ENCODE measurements at places on chromosomes 4 and X.

DNA sequence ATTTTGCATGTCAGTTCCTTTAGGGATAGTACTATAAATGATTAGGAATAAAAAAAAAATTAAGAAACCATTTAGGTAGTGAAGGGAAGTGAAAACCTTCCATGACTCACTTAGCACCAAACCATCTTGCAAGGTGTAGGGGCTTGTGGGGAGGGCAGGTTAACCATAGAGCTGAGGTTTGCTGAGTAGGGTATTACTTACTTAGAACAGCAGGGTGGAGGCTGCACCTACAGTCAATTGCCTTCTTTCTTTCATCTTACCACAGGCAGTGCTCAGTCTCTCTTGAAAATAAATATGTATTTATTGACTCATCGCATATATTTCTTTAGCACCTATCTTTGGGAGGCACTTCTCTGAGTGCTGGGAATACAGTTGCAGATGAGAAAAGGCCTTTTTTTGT lies 104.9 kb upstream of the GIMD1 start:
- H3K27ac ChIP-seq, result no peak overlapping the region
- H3K4me3 ChIP-seq, result no peak overlapping the region
- no peak for DNase-seq
- H3K36me3 ChIP-seq, result no peaks in the 10 kb centered on the region
- H3K4me1 ChIP-seq, result no peaks in the 10 kb centered on the region
- no peaks in the 10 kb centered on the region for H3K27me3 ChIP-seq

DNA sequence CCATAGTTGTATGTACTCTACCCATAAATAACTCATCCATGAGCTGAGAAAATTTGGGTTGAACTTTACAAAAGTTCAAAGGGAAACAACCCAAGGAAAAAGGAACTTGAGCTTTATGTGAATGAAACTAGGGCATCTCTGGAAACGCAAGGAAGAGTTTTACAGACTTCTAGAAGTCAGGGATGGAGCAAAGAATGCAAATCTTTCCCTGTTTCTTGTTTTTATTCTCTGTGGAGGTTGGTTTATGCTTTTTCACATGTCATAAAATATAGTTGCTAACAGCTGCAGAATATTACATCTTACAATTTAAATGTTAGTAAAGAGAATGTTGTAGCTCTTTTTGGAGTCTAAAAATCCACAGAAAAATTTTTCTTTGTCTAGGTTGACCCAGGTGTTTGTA lies 754.1 kb downstream of the PCDH7 start:
- no peak for DNase-seq
- H3K27ac ChIP-seq, result no peak overlapping the region
- H3K4me3 ChIP-seq, result no peak overlapping the region
- no peaks in the 10 kb centered on the region for H3K27me3 ChIP-seq
- H3K36me3 ChIP-seq, result no peaks in the 10 kb centered on the region
- no peaks in the 10 kb centered on the region for H3K4me1 ChIP-seq

DNA sequence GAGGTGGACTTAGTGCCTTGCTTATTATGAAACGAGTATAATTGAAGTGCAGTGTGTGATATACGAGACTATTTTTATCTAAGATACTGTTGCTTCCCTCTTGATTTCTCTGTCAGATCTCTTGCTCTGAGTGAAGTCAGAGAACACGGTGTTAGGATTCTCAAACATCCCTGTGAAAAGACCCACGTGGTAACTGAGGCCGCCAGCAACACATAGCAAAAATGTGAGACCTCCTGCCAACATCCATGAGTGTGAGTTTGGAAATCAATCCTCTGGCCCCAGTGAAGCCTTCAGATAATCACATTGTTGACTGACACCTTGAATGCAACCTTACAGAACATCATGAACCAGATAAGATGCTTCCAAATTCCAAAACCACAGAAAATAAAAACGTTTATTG lies 954.4 kb downstream of the FAT4 start:
- no peak for DNase-seq
- no peaks in the 10 kb centered on the region for H3K27me3 ChIP-seq
- H3K4me1 ChIP-seq, result no peaks in the 10 kb centered on the region
- H3K36me3 ChIP-seq, result no peaks in the 10 kb centered on the region
- no peak overlapping the region for H3K27ac ChIP-seq
- H3K4me3 ChIP-seq, result no peak overlapping the region

DNA sequence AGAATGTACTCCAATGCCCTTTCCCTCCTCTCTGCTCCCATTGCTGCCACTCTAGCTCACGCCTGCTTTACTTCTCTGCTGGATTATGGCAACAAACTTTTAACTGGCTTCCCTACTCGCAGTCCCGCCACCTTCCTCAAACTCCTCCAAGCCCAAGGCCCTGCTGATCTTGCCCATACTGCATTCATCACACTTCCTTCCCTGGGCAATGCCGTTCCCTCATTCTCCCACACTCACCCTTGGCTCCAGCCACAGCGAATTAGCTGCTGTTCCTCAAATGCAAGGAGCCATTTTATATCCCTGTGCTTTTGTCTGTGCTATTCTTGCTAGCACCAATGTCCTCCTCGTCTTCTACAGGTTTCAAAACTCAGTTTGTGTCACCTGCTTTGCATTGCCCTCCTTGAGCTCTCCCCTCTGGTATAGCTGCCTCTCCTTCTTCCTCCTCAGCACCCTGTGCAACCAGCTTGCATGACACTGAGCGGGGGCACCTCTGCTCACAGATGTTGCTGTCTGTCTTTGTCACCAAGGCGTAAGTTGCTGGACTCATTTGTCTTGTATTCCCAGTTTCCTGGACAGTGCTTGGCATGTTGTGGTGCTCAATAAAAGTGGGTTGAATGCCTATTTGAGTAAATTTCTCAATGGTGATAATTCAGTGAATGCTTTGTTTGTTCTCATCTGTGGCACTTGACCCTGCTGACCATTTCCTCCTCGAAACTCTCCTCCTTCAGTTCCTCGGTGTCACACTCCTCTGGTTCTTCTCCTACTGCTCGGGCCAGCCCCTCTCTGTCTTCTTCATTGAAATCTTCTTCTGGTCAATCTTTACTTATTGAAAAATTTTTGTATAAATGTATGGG lies 22.4 kb upstream of the MGST2 start:
- H3K27me3 ChIP-seq, result peaks cover 12% of the 10 kb centered on the region
- H3K4me1 ChIP-seq, result no peaks in the 10 kb centered on the region
- no peak overlapping the region for H3K4me3 ChIP-seq

GRCh38 chrX:3216581-3217180 lies 129.8 kb downstream of the MXRA5 start:
- no peak overlapping the region for H3K27ac ChIP-seq
- H3K4me3 ChIP-seq, result no peak overlapping the region
- DNase-seq, result no peak
- no peaks in the 10 kb centered on the region for H3K36me3 ChIP-seq
- H3K4me1 ChIP-seq, result no peaks in the 10 kb centered on the region
- H3K27me3 ChIP-seq, result no peaks in the 10 kb centered on the region

DNA sequence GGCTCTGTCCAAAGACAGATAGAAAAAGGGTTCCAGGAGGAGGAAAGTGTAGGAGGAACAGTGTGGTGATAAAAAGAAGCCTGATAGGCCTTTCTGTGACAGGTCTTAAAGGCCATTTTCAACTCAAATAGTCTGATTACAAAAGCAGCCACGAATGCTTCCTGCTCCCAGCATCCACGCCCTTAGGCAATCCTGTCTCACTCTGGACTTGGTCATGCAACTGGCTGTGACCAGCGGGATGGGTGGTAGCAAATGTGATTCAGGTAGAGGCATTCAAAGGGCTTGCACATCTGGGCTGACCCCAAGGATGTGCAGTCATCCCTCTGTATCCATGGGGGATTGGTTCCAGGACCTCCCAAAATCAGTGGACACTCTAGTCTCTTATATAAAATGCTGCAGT lies 14.4 kb upstream of the SEPSECS start:
- H3K36me3 ChIP-seq, result peaks cover 7% of the 10 kb centered on the region
- H3K4me1 ChIP-seq, result peaks cover 12% of the 10 kb centered on the region
- no peak for DNase-seq
- H3K27me3 ChIP-seq, result no peaks in the 10 kb centered on the region
- no peak overlapping the region for H3K27ac ChIP-seq

- peak within 1 kb of the TSS; percentile 94 for H3K27ac ChIP-seq
- H3K4me1 ChIP-seq, result peaks cover 35% of the 10 kb centered on the region
- DNase-seq, result peak; percentile 10
Observed at GRCh38 chrX:78945186-78945912, at the start of gene P2RY10. Gene P2RY10, plus strand, starts transcription at chrX:78945391. Its CDS starts 15,130 bp downstream, at chrX:78960521.

DNA sequence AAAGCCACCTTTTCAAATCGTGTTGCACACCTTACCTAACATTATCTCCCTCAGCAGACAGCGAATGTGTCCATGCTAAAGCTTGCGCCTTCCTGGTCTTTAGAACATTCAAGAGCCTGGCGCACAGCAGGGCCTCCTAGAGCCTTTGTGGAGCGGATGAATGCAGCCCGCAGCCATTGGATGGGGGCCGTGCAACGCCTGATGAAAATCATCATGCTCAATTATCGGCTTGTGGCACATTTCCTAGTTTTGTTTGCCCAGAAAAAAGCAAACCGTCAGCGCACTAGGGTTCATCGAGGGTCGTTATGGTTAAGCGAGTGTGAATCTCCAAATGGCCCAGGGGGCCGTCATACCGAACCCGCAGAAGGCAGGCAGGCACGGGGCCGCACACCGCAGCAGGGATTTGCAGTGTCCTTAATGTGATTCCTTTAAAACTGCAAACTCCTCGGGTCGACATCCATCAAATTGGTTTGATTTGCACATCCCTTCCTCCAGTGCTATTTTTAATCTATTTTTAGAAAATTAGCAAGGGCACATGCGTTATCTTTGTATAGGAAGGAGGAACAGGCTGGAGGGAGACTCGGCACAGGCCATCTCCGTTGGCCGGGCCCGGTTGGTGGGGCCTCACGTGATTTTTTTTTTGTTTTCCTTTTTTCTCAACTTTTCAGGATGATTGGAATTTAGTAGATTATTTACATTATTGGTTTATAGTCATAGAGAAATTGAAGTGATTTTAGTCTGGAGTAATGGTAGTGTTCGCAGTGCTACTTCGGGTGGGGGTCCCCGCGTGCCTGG lies 53.1 kb downstream of the ABLIM2 start:
- no peak overlapping the region for H3K27ac ChIP-seq
- no peaks in the 10 kb centered on the region for H3K27me3 ChIP-seq
- H3K36me3 ChIP-seq, result no peaks in the 10 kb centered on the region
- H3K4me1 ChIP-seq, result no peaks in the 10 kb centered on the region
- DNase-seq, result no peak

DNA sequence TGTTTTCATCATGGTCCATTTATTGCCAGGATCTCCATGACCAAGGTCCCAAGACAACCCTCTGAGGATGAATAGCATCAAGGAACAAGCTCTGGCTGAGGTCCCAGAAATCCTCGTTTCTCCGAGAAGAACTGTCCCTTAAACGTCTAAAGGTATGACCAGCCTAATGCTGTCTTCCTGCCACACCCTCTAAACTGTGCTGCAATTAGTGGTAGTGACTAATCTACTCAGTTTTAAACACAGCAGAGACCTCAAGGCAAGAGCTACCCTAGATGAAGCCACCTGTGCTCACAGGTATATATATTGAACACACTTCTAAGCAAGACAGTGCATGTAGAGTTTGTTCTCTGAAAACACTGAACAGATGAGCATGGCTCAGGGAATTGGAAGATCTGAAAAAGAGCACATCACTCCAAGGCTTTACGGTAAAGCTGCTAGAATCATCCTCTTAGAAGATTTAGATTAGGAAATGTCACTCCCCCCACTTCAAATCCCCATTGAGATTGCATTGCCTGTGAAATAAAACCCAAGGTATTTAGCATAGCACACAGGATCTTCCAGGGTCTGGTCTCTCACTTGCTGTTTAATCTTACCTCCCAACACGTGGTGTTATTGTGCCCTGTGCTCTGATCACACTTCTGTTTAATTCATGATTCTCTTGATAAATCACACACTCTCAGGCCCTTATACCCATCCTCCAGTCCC lies 173.9 kb upstream of the VCX3A start:
- no peak for DNase-seq
- H3K4me1 ChIP-seq, result no peaks in the 10 kb centered on the region
- no peaks in the 10 kb centered on the region for H3K27me3 ChIP-seq

- H3K27ac ChIP-seq, result no peak overlapping the region
- no peak for DNase-seq
- no peaks in the 10 kb centered on the region for H3K27me3 ChIP-seq
Observed at GRCh38 chrX:150487369-150488094, 80.9 kb upstream of the MTM1 start.

DNA sequence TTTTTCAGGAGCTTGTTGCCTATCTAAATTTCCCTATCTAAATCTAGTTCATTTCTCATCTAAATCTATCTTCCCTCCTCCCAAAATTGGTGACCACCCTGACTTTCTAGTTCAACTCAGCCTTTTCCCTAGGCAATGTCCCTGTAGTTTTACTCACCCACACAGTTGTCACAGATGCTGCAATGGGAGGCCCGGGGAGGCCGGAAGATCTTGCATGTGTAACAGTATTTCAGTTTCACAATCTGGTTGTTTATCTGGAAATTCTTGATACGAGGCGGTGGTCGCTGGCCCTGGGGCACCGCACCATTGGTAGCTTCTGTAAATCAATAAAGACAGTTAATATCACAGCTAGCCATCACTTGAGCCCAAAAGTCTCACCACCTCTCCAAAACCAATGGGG lies 20.2 kb downstream of the ZDHHC9 start:
- H3K4me1 ChIP-seq, result peaks cover 14% of the 10 kb centered on the region
- DNase-seq, result no peak
- H3K27ac ChIP-seq, result peak overlapping the region; percentile 81
- H3K4me3 ChIP-seq, result no peak overlapping the region
- H3K27me3 ChIP-seq, result no peaks in the 10 kb centered on the region
- H3K36me3 ChIP-seq, result peaks cover 24% of the 10 kb centered on the region

DNA sequence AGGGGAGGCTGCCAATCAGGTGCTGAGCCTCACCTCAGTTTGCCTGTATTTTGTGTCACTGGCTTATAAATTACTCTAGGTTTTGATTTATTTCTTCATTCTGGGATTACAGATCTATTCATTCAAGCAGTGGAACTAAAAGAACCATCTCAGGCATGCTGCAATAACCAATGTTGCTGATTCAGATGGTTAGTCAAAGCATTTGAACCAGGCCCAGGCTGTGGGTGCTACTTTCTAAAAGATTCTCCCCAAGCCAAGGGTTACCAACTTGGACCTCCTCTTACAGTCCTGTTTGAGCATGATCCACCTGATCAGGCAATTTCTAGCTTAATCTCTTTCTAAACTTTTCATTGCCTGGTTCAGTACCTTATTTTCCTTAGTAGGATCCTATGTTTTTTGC lies 67.2 kb downstream of the TMEM131L start:
- H3K27ac ChIP-seq, result no peak overlapping the region
- H3K27me3 ChIP-seq, result no peaks in the 10 kb centered on the region
- peaks cover 57% of the 10 kb centered on the region for H3K4me1 ChIP-seq

Measured in activated T-helper 2 cell treated with anti-CD3 and anti-CD28 coated beads, Interferon-gamma antibody, Interleukin-2, Interleukin-4, amounts not matched to agents 10 μg/mL and 5 μg/mL and 100 μg/mL, durations not matched to agents 14 hours and 24 hours and 36 hours (primary cell).